ENCODE measurements at places on chromosomes 11 and 22. TPM values are rescaled to one million over a fixed set of nuclear protein-coding genes. Genes with fewer than 3 reads are reported as not detected.

Gene H19
- total RNA-seq = 10.4 TPM

Gene OR4X2
- not detected for total RNA-seq

Gene TPBGL
- total RNA-seq = 0.14 TPM

Gene TMEM223
- 27.8 TPM for total RNA-seq

Gene ASRGL1
- total RNA-seq = 14.3 TPM

Gene HBB
- not detected for total RNA-seq

Gene CBLIF
- not detected for total RNA-seq

Gene UNC93B1
- 84.4 TPM for total RNA-seq

Gene C22orf42
- total RNA-seq = not detected

Gene KRTAP5-1
- total RNA-seq = not detected

Gene CABP4
- total RNA-seq = not detected

Gene MYH9
- 168 TPM for total RNA-seq

Gene PTPRCAP
- total RNA-seq = 0.72 TPM

Gene RBM7
- total RNA-seq = 20.9 TPM

Gene OR5W2
- not detected for total RNA-seq

Gene DEPDC7
- total RNA-seq = 8.2 TPM

Gene LMNTD2
- 2.7 TPM for total RNA-seq

Gene APLP2
- 181 TPM for total RNA-seq

Gene NUP98
- total RNA-seq = 74.2 TPM

Gene TIGD3
- total RNA-seq = 0.82 TPM

Gene KCNK4
- not detected for total RNA-seq

Gene APLNR
- total RNA-seq = not detected

Gene FOXRED2
- 10.6 TPM for total RNA-seq

Gene MEI1
- not detected for total RNA-seq

Gene ABTB2
- 28.4 TPM for total RNA-seq

Gene KCNJ5
- not detected for total RNA-seq

Gene MMP12
- not detected for total RNA-seq

Gene TMA7B
- not detected for total RNA-seq

Gene OR52E8
- total RNA-seq = not detected

Gene SLC25A18
- total RNA-seq = 0.45 TPM

Measured in A549 treated with Mapracorat at 1 μM for 4 hours (cell line).